Activated CD4-positive, alpha-beta T cell treated with anti-CD3 and anti-CD28 coated beads, Interleukin-2, amount 50 U/mL, for 48 hours (primary cell): ENCODE measurements at places on chromosomes 11 and 22.

- DNase-seq, result peak; percentile 55
Measured at GRCh38 chr22:44683237-44683636, 18.8 kb upstream of the PRR5 start.

GRCh38 chr11:7967826-7968225 is 2.6 kb upstream of the NLRP10 start:
- DNase-seq, result no peak

- no peak for DNase-seq
Measured at GRCh38 chr11:121408830-121409229, 43.3 kb upstream of the SORL1 start.

GRCh38 chr11:122559734-122560382 is 95.7 kb upstream of the UBASH3B start:
- no peak for DNase-seq

- no peak for DNase-seq
Measured at GRCh38 chr11:20112291-20113148, 47.8 kb downstream of the DBX1 start.

DNA sequence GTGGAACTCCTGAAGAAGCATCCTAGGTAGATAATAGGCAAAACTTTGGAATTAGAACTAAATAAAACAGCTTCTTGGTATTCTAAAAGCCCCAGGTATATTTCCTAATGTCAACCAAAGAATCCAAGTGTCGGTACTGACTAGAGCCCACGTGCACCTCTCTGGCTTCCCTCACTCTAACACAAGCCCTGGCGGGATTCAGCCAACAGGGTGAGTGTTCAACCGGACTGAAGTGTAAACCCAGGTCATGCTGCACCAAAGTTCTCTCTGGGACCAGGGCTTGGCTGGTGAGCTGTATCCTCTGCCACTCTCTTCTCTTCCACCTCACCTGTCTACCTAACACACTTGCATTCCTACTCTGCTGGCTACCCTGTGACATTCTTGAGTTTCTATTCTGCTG is 40.1 kb downstream of the USP28 start:
- no peak for DNase-seq

- no peak for DNase-seq
Measured at GRCh38 chr11:12516387-12517105, 139.2 kb downstream of the PARVA start.

DNA sequence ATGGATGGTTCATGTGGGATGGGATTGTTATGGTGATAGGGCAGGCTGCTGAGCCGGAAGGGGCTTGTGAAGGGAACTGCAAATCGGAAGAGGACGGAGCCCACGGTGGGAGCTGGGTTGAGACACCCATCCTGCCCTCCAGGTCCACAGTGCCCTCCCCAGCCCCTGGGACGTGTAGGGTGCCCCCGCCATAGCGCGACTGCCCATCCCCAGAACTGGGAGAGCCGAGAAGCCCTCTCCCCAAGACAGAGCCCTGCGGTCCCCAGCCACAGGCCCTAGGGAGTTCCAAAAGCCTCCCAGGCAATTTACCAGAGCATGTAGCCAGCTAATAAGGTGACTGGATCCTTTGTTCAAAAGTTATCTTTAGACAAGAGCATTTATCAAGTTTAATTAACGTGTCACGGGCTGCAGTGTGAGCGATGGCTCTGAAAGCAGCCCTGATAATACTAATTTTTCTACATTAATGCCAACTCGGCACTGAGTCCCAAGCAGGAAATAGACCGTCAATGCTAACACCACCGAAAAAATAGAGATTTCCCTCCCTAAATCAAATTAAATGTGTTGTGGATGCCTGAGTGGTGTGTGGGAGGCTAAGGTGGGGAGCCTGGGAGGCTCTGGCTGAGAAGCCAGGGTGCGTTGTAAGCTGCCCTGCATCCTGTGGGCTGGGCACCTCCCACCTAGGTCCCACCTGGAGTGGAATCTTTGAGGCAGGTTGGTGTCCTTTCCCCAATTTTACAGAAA is 76.8 kb upstream of the RTL6 start:
- no peak for DNase-seq

- DNase-seq, result no peak
Measured at GRCh38 chr11:128790196-128790595, 76.9 kb downstream of the KCNJ1 start.

DNA sequence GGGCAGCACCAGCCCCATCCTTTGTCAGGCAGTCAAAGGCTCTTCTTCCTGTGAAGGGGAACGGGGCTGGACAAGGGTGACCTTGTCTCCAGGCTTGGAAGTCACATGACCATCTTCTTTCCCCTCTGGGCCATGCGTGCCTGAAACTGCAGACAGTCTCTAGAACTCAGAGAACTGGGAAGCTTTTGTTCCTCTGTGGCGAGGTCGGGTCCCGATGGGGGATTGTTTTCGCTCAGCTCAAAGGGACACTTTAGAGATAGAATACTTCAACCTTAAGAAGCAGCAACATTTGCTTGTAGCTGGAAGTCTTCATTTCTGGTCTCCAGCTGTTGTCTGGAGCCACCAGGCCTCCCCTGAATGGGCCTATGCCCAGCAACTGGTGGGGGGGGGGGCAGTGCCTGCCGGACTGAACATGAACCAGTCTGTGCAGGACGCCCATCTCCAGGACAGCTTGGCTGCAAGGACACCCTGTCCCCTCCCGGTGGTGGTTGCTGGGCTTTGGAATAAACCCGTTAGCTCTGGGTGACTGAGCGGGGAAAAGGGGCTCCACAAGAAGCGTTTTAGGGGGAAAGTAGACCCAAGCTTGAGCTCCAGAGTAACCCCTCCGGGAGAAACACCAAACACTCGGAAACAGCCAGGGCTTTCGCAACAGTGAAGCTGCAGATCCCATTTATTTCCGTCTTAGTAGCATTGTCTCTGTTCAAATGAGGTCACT is 55.7 kb upstream of the EMID1 start:
- DNase-seq, result no peak

DNA sequence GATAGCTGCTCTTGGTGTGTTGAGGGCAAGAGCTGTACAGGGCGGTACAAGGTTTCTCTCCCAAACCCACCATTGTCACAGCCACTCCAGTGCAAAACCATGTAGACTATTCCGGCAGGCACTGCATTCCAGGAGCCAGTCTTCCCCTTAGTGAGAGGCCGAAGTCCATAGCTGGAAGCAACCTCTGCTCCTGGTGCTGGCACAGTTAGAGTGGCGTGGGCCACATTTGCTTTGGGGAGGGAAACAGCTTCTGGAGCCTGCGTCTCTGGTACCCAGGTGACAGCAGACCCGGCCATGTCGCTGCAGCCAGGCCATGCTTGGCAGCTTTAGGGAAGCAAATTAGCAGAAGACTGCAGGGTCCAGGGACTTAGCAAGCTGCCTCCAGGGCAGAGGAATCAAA is 788.0 kb downstream of the BRD1 start:
- DNase-seq, result no peak

GRCh38 chr11:27020751-27021150 is 19.9 kb upstream of the BBOX1 start:
- no peak for DNase-seq

GRCh38 chr11:129321076-129321475 is 54.6 kb upstream of the BARX2 start:
- no peak for DNase-seq

DNA sequence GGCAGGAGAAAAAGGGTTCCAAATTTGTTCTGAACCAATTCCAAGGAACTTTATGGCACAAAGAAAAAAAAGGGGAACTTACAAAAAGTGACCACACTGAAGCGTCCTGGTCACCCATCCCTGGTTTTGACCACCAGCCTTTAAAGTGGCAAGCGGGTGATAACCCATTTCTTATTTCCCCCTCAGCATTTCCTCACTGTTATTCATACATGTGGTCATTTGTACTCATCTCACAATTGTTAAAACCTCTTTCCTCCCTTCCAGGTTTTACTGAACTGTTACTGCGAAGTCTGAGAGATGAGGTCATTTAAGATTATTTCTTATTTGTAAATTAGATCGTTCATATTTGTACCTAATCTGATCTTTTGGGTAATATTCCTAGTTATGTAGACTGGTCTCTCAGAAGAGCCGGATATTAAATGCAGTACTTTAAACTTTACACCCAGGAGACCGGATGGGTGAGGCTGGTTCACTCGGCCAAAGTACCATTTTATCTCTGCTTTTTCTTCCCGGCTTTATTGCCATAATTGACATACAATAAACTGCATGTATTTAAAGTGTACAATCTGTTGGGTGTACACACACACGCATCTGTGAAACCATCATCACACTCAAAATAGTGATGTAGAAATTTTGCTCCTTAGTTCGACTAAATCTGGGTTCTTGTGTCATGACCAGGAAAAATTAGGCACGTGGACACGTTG is 47.0 kb downstream of the CDPF1 start:
- no peak for DNase-seq
